Esophagus mucosa (tissue), 1 donor: ENCODE measurements at places on chromosomes 4 and X. TPM values are rescaled to one million over a fixed set of nuclear protein-coding genes. Genes with fewer than 3 reads are reported as not detected.

DNA sequence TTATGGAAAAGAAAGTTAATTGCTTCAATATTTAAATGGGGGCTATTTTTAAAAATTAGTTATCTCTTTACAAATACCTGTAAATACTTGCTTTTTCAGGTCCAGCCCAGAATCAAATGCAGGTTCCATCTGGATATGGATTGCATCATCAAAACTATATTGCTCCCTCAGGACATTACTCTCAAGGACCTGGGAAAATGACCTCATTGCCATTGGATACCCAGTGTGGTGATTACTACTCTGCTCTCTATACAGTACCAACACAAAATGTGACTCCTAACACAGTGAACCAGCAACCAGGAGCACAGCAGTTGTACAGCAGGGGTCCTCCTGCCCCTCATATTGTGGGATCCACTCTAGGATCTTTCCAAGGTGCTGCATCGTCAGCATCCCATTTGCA, 29.2 kb downstream of the SEC24B start:
- ATAC-seq: no peak

- no peak for ATAC-seq
Measured at GRCh38 chr4:106707776-106708463, 328.2 kb downstream of the DKK2 start.

DNA sequence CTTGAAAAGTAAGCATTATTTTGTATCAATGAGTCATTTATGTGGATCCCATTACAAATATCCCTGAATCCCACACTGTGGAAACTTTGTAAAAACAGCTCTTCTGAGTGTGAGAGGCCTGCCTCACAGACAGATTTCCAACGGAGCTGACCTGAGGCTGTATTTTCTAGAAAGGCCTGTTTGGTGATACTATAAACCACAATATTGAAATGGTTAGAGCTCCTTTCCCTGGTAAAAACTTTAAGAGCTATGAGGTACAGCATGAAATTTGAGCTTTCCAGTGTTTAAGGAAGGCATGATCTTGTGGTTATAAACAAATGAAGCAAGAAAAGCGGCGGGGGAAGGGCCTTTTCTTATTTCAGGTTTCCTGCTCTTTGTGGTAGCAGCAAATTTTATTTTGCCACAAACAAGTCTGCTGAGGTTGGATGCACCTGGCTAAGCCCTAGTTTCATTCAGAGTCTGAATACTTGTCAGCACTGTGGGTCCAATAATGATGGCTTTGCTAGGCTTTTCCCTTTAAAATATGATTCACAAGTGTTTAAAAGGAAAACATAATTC, 86.8 kb upstream of the ETNPPL start:
- ATAC-seq: no peak

DNA sequence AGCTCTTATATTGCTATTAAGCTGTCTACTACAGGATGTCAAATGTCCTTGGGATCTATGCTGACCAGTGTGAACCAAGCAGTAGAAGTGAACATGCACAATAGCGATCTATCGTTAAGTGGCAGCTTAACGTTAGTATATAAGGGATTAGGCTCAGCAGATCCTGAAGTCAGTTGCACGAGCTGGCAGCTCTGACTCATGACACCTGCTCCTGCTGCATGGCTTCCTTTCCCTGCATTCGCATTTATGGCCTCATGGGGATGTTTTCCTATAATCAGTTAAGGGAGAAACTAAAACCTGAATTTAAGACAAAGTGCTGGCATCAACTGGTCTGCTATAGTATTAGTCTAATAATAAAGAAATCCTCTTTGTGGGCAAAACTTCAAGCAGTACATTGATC, 12.7 kb upstream of the MCUB start:
- ATAC-seq: peak; percentile 71

Gene SH2D1A
- total RNA-seq: 0.16 TPM

Gene FIP1L1
- total RNA-seq: 27.1 TPM

Gene GDI1
- 33.8 TPM for total RNA-seq

Gene TMEM31
- not detected for total RNA-seq
